ENCODE measurements at places on chromosomes 6 and 20. TPM values are rescaled to one million over a fixed set of nuclear protein-coding genes. Genes with fewer than 3 reads are reported as not detected.

TOX2 gene
- total RNA-seq: 1.2 TPM

DNA sequence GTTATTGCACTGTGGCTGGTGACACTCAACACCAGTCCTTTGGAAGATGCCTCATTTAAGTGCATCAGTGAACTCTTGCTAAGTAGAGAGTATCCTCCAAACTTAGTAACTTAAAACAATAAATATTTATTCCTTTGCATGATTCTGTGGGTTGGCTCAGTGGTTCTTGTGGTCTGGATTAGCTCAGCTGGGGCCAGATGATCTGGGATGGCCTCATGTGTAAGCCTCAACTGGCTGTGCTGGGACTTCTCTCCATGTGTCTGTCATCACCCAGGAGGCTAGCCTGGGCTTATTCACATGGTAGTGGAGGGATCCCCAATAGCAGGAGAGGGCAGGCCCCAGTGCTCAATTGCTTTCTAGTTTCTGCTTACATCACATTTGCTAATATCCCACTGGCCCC, 8.3 kb downstream of the LRRN4 start:
- DNase-seq: no peak

LAMP5 gene
- total RNA-seq: 27.4 TPM

GRCh38 chr20:57476084-57476526, 48.8 kb downstream of the CTCFL start:
- no peak for DNase-seq

SEL1L2 gene
- not detected for total RNA-seq

DNA sequence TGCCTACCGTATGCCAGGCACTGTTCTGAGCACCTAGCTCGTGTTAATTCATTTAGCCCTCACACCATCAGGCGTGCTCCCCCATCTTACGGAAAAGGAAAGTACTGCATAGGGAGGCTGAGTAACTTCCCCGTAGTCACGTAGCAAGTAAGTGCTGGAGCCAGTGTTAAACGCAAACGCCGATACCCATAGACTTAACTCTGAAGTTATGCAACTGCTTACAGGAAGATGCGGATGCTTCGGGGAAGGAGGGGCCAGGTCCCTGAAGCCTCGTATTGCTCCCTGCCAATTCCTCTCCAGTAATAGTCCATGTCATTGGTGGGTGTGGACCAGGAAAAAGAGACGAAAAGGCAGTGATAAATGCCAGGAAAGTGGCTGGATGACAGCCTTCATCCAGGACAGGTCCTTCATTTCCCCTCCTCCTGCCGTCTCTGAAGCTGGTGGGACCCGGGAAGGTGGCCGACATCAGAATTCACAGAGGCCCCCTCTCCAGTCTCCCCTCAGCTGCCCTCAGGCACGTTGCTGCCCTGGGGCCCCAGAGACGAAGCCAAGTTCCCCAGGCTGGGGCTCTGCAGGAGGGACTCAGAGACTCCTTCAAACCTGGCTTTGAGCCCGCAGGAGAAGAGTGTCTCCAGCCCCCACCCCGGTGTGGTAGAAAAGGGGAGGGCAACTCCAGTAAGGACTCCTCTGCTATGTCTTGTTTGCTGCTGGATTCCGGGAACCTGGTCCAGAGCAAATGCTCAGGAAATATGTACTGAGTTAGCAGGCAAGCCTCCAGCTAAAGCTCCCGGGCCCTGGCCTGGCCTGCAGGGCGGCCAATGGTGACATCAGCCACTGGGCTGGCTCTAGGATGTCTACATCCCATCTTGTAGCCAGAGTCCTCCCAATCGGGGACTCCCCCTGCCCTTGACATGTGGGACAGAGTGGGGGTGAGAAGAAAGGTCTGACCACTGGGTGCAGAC, 37.8 kb downstream of the RAB44 start:
- peak; percentile 72 for DNase-seq

GRCh38 chr6:122063076-122063475, 336.4 kb upstream of the HSF2 start:
- no peak for DNase-seq

DNA sequence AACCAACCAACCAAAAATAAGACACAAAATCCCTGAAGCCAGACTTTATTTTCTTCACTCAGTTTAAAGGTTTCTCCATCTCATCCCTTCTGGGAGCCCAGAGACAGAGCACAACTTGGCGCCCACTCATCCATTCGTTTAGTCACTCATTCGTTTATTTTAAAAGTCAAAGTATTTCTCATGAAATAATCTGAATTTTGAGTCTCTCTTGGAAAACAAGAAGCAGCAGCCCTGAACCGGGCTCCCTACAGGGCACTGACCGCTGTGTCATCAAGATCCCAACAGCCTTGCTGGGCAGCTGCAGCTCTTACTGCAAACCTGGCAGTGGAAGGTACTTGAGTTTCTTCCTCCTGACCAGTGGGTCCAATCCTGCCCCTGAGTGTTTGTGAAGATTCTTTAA, 171.6 kb downstream of the THBS2 start:
- DNase-seq: no peak

GRCh38 chr6:22399693-22400092, 102.9 kb upstream of the PRL start:
- DNase-seq: no peak

RAD21L1 gene
- 0.28 TPM for total RNA-seq

VGLL2 gene
- total RNA-seq: 0.30 TPM

- peak; percentile 37 for DNase-seq
These were observed 374.6 kb upstream of the JARID2 start for GRCh38 chr6:14871221-14871620.

LY6G6D gene
- total RNA-seq: 1.1 TPM

DNA sequence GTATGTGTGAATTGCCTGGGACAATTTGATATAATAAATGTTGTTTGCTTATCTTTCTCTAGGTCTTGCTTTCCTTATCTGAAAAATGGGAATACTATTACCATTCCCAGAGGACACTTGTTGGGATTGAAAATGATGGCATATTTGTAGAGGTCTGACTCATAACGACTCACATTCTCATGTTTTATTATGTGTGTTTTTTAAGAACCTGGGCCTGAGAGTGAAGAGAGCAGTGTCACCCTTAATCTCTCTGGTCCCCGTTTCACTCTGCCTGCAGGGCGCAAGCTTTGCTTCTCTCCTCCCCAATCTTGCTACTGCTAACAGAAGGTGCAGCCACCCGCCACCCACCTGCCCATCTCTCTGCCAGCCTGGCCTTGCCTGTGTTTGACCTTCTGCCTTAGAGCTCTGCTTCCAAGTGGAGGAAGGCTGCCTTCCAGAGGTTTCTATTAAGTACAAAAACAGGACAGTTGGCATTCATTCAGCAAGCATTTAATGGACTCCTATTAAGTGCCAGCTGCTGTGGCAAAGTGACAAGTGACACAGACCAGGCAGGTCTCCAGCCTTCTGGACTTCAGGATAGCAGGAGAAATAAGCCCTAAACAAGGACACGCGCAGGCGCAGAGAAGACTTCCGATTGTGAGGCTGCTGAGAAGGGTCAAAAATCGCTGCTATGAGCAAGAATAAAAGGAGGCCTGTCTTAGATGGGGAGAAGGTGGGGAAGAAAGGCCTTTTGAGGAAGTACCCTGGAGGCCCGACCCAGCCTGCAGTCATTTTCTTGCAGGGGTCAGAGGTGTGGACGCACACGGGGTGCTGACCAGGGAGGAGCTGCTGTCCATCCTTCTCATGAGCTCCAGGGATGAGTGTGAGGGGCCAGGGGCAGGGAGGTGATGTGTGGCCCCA, 112.5 kb downstream of the JPH2 start:
- no peak for DNase-seq

CDC40 gene
- 26.9 TPM for total RNA-seq

ID4 gene
- total RNA-seq: 190 TPM

SERAC1 gene
- total RNA-seq: 14.7 TPM

DNA sequence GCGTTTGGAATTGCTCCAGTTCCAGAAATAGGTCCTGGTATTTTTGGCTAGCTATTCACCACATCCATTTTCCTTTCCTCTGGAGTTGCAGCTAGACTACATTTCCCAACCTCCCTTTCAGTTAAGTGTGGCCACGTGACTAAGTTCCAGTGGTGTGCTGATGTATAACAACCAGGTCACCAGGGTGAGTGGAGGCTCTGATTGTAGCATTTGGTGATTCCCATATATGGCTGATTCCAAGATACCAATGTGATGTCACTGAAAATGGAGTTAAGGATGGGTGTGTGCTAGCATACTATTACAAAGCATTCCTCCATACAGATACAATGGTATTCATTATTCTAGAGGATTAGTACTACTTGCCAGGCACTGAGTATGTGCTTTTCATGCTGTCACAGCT, 49.7 kb upstream of the STK35 start:
- no peak for DNase-seq

ENPP1 gene
- 10.8 TPM for total RNA-seq

DNA sequence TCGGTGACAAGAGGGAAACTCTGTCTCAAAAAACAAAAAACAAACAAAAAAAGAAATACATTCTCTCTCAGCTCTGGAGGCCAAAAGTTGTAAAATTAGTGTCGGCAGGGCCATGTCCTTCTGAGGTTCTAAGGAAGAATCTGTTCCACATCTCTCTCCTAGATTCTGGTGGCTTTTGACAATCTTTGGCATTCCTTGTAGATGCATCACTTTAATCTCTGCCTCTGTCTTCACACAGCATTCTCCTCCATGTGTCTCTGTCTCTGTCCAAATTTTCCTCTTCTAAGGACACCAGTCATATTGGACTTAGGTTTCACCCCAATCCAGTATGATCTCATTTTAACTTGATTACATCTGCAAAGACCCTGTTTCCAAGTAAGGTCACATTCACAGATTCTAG, 9.1 kb downstream of the PPP2R5D start:
- no peak for DNase-seq

RNF39 gene
- not detected for total RNA-seq

GMDS gene
- total RNA-seq: 87.4 TPM

DNA sequence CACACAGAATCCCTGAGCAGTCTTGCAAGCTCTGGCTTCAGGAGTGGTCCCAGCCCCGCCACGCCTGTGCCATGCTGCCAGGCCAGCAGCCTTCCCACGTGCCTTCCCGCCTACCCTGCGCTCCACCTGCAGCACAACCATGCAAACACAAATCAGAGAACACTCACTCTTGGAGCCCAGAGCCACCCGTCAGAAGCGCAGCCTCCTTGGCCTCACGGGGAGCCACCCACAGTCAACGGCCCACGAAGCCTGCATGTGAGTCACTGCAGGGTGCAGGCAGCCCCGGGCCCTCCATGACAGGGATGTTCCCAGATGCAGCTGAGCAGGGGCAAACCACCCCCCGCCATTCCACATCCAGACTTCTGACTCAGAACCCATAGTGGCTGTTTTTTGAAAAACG, 217.0 kb downstream of the DLL1 start:
- no peak for DNase-seq

GINS1 gene
- total RNA-seq: 7.9 TPM

DNA sequence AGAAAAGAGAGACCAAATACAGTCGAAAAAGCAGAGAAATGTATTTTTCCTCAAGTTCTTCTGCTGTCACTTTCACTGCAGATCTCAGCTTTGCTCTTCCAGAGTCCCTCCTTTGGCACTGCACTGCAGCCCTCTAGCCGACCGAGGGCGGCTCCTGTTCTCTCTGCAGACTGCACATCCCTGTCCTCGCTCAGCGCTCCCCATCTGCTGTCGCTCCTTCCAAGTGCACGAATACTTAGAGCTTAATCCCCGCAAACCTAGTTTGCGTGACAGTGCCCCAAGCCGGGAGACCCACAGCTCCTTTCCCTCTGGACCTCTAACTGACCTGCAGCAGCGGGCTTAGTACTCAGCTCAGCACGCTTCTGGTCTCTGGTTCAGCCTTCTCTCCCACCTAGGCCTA, 15.2 kb downstream of the RPP21 start:
- no peak for DNase-seq

GRCh38 chr6:167270499-167271311, 20.4 kb upstream of the UNC93A start:
- no peak for DNase-seq
